Testis (tissue), 5 donors: ENCODE measurements at places on chromosomes 1 and 21. TPM values are rescaled to one million over a fixed set of nuclear protein-coding genes. Genes with fewer than 3 reads are reported as not detected.

The DHRS3 gene
- total RNA-seq, result 30.2 TPM

The C1orf50 gene
- 9.4 TPM for total RNA-seq

The NECTIN4 gene
- 1.2 TPM for total RNA-seq

The OR2L2 gene
- 0.56 TPM for total RNA-seq

The MNDA gene
- 11.5 TPM for total RNA-seq

The DPYD gene
- 11.5 TPM for total RNA-seq

The KCNE1 gene
- 16.7 TPM for total RNA-seq

The PRDM16 gene
- total RNA-seq, result 4.7 TPM

The KRTAP12-2 gene
- total RNA-seq, result 0.79 TPM

The COL9A2 gene
- 7.2 TPM for total RNA-seq

The CLCA1 gene
- total RNA-seq, result 0.55 TPM
